Femur (tissue), 1 donor: ENCODE measurements at places on chromosomes 3 and 15.

- no peak for DNase-seq
These were observed 8.3 kb upstream of the CRYGS start for GRCh38 chr3:186552408-186553031.

GRCh38 chr3:42605546-42606173 is 5.2 kb downstream of the NKTR start:
- DNase-seq = no peak

GRCh38 chr3:72682936-72683452 is 165.3 kb downstream of the SHQ1 start:
- no peak for DNase-seq

DNA sequence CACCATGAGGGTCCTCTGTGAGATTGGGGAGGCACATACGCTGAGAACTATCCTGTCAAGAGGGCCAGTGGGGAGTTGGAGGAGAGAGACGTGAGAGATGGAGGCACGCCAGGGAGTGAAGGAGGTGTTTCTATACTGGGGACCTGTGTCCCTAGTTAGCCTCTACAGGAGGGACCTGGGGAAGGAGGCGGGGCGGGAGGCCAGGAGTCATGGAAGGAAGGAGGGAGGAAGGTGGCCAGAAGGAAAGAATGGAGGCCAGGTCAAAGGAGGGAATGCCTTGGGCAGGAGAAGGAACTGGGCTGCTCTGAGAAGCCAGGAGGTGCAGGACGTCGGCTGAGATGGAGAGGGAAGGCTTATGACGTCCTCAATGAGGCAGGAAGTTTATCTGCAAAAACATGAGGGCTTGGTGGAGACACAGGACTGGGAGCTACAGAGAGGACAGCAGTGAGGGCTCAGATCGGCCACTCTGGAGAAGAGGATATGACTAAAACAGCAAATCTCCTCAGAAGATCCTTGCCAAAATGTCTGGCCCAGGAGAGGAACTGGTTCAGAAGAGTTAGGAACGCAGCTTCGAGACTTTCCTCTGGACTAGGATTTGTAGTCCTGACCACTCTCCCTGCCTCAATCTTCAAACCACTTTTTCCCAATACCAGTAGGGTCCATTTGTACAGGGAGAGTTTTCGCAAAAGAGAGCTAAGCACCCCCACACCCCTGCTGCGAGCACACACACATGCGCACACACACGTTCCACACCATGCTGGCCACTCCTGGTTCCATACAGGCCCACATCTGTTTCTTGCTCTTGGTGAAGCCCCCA is 59.9 kb downstream of the ADCY5 start:
- no peak for DNase-seq

- DNase-seq = peak; percentile 25
These were observed 524.9 kb downstream of the ZNF385D start for GRCh38 chr3:21226086-21226485.

DNA sequence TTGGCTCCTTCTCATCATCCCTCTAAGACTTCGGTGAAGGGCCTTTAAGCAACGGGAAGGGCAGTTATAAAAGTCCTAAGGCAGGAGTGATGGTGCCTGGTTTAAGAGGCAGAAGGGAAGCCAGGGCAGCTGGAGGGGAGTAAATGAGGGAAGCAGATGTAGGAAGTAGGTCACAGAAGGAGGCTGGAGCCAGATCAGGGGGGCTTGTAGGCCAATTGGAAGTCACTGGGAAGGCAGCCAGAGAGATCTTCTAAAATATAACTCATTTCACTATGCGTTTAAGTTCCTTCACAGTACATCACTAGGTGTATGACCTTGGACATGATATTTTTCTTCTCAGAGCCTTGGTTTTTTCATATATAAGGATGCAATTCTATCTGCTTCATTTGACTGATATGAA is 94.7 kb downstream of the MYH15 start:
- DNase-seq = peak; percentile 64

GRCh38 chr3:186138272-186138981 is 29.5 kb upstream of the ETV5 start:
- DNase-seq = no peak

DNA sequence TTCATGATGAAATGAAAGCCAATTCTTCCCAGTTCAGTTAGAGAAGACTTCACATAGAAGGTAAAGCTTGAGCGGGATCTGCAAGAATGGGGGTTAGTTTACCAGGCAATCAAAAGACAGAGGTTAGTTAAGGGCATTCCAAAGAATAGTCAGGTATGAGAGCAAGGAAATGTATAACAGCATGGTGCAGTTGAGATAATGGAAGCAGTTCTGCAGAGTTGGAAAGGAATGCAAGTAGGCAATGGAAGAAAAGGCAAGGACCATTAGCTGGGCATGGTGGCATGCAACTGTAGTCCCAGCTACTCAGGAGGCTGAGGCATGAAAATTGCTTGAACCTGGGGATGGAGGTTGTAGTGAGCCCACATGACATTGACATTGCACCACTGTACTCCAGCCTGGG is 55.0 kb downstream of the LSAMP start:
- no peak for DNase-seq
